Suprapubic skin (tissue), 4 donors: ENCODE measurements at places on chromosomes 11 and 22.

DNA sequence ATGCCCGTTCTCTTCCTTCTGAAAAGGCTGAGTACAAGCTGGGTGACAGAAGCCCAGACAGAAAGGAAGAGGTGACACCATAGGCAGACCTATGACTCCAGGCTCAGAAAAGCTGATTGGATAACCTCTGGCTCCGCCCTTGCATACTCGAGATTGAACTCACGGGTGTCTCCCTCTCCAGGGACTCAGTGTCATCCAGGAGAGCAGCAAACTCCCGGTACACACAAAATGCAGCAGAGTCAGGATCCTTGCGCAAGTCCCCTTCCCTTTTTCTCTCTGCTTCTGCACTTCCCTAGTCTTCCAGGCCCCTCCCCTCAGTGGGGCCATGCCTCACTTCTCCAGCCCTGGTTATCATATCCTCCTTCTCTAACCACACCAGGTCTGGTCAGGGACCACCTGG, 9.8 kb downstream of the SCN4B start:
- DNase-seq: no peak

- DNase-seq: no peak
Observed at GRCh38 chr11:101444851-101445250, 139.0 kb downstream of the TRPC6 start.

DNA sequence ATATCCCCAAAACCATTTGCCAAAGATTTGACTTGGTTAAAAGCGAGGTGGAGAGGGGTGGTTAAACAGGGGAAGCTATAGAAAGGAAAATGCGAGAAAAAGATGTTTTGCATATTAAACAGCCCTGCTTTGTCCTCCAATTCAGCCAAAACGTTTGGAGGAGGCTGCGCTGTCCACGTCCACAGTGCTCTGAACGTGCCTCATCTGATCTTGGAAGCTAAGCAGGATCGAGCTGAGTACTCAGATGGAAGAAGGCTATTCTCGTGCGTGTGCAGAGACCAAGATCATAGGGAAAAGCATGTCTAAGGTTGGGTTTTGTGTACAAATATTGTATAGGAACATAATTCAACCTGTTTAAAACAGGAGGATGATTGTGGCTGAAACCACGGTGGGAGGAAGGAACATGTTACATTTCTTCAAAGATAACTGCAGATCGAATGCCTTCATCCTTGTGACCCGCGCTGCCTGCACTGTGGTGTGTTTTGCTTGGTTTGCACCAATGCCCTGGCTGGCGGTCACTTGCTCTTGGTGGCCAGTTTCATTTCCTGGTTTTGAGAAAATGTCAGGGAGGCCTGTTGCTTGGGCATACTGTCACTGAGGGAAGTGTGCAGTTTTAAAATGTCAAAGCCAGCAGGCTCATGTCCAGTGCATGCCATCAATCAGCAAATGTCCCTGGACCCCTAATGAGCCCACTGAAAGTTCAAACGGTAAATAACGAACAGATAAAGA, 40.4 kb downstream of the FLI1 start:
- no peak for DNase-seq

DNA sequence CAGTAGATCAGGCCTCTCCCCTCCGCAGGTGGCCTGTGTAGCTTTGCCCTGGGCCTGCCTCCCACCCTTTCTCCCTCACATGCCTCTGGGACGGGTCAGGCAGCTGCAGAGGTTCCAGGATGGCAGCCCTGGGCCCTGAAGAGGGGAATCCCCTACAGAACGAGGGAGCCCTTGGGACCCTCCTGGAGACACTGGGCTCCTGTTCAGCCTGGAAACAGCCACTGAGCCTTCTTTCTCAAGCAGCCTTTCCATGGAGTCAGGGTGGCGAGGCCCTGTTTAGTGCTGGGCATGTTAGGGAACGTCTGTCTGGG, 720.9 kb downstream of the BRD1 start:
- DNase-seq: no peak

- no peak for DNase-seq
Observed at GRCh38 chr11:132185726-132186592, 815.5 kb downstream of the NTM start.

DNA sequence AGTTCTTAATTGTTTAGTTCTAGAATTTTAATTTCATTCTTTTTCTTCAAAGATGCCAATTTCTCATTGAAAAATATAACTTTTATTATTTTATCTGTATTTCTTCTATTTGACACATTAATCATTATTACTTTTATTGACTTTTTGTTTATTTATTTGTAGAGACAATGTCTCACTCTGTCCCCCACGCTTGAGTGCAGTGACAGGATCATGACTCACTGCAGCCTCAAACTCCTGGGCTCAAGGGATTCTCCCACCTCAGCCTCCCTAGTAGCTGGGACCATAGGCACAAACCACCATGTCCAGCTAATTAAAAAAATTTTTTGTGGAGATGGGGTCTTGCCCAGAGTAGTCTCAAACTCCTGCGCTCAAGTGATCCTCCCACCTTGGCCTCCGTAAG, 30.3 kb upstream of the FBLN1 start:
- DNase-seq: no peak

- no peak for DNase-seq
Observed at GRCh38 chr11:35751664-35752061, 89.1 kb downstream of the TRIM44 start.

GRCh38 chr11:69218946-69219720, 63.4 kb downstream of the SMIM38 start:
- no peak for DNase-seq

- DNase-seq: no peak
Observed at GRCh38 chr11:6611963-6612212, 128 bp downstream of the TAF10 start.

- no peak for DNase-seq
Observed at GRCh38 chr11:68379206-68379605, 66.8 kb downstream of the LRP5 start.

- no peak for DNase-seq
Observed at GRCh38 chr11:85165819-85166218, 461.3 kb downstream of the DLG2 start.

- DNase-seq: peak; percentile 26
Observed at GRCh38 chr22:48382197-48382596, 1445.5 kb downstream of the BRD1 start.

- DNase-seq: no peak
Observed at GRCh38 chr11:124310721-124311120, 3.0 kb downstream of the OR8D1 start.
